ENCODE measurements at places on chromosomes 6 and 20.

GRCh38 chr20:19589787-19590362, 168.2 kb upstream of the RIN2 start:
- DNase-seq: no peak

DNA sequence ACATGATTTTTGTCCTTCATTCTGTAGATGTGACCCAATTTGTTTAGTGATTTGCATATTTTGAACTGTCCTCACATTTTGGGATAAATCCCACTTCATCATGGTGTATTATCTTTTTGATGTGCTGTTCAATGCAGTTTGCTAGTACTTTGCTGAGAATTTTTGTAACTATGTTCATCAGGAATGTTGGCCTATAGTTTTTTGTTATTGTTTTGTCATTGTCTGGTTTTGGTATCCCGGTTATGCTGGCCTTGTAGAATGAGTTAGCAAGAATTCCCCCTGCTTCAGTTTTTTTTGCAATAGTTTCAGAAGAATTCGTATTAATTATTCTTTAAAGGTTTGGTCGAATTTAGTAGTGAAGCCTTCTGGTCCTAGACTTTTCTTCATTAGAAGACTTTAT, 11.9 kb downstream of the KIF25 start:
- DNase-seq: no peak

DNA sequence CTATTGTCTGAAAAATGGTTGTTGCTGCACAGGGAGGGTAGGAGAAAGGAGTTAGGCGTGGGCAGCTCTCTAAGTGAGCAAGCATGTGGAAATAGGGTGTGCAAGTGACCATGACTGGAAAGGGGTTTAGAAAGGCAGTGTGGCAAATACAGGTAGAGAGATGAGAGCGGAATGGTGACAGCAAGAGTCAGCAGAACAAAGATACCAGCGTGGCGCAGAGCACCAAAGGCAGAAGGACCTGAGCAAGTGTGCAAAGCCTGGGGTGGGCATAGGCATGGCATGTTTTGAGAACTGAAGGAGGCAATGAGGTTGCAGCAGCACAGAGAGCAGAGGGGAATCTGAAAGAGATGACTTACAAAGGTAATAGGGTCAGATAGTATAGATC, 17.0 kb downstream of the RNF217 start:
- no peak for DNase-seq

DNA sequence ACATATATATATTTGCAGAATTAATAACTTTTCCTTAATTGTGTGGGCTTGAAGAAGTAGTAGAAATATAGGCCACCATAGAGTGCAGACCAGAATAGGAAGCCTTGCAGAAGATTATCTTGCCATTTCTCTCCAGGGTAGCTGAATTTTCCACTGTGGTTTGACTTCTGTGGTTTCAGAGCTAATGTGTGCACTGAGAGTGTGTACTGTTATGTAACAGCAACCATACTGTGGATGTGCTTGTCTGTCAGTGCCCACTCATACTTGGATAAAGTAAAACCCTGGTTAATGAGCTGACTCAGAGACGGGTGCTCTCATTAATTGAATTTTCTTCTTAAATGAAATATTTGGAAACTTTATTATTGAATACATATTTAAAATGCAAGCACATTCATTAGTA, 57.2 kb downstream of the CEP43 start:
- DNase-seq: no peak

GRCh38 chr20:33843050-33843449, 31.9 kb downstream of the CHMP4B start:
- DNase-seq: no peak

DNA sequence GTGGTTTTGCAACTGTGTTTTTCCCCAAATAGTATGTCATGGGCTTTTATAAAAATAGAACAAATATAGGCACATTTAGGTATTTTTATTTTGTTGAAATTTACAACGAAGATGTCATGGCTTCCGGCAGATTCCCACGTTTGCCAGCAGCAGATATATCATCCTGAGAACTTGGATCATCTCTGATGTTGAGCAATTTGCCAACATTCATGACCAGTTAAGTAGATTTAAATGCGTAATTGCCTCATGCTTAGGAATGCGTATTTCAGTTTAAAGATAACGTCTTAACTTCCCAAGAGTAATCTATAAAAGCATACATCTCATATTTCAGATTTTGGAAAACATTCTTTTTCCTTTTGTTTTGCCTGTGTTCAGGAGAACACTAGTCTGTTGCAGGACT, 457.8 kb downstream of the QKI start:
- DNase-seq: no peak

DNA sequence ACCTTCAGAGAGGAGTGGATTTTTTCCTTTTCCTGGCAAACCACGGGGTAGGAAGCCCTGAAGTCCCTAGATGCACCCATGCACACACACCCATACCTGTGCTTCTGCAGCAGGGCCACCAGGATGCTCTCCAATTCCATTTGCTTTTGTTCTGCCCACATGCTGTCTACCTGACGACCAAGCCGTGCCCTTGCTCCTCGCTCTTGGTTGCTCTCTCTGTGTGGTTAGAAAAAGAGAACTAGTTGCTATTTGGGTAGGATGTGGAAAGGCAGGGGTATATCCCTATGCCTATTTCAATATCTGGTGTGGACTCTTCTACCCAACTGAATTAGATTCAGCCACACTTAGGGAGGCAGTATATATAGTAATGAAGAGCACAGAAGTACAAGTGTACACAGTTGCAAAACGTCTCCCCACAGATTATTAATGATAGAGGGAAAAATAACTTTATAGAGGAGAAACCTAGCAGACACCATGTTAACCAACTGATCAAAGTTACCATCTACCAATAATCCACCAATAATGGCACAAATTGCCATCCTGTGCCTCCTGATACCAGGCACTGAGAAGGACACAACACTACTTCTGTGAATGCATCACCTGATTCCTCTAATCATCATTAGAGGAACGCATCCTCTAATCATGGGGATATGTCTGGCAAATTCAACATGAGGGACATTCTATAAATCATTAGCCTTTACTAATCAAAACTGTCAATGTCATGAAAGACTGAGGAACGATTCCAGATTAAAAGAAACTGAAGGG, 7.3 kb downstream of the GHRH start:
- DNase-seq: no peak

GRCh38 chr6:18062733-18063132, 59.7 kb downstream of the NHLRC1 start:
- no peak for DNase-seq

DNA sequence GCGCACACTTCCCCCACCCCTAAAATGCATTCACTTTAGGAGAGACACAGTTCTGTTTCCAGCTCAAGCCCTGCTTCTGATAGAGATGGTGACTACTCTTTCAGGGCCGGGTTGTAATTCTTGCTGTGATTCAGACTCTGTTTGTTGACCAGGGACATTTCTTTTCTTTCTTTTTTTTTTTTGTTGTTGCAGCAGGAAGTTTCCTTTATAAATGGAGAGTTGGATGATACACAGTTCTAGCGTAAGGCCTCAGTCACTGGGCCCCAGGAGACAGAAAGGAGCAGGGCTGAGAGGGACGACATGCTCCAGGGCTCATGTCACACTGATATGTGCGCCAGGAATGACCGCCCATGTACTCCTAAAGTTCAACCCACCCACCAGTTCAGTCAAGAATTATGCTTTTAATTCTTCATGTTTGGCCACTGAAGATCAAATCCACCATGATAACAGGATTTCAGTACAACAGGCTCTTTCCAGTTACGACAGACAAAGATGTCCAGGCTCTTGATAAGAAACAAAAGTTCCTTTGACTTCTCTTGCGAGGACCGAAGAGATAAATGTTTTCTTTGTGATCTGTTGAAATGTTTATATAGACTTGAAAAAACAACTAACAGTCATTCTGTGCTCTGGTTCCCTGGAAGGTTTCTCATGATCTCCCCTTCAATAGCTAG, 142.5 kb downstream of the CD164 start:
- no peak for DNase-seq

- DNase-seq: no peak
Observed at GRCh38 chr6:170378502-170378901, 71.9 kb downstream of the FAM120B start.

- DNase-seq: no peak
Observed at GRCh38 chr6:113449051-113449450, 408.1 kb upstream of the MARCKS start.

- DNase-seq: peak; percentile 37
Observed at GRCh38 chr20:3749689-3750531, 17.4 kb downstream of the HSPA12B start.

DNA sequence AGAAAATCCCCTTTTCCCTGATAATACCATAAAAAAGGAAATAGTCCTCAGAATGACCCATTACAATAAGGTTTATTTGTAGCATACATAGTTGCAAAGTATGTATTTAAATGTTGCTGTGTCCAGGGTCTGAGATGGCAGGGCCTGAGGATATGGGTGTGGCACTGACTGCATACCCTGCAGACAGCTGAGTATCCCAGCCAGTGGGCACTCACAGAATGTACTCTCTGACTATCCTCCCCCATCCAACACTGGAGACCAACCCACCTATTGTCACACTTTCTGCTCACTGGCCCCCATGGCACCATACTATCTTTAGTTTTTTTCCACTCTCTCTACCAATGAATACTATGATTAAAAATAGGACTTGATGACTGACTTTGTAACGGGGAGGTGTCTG, 215.8 kb upstream of the FOXA2 start:
- DNase-seq: no peak

- DNase-seq: peak; percentile 66
Observed at GRCh38 chr20:59145924-59146779, 17.5 kb upstream of the ZNF831 start.

- DNase-seq: no peak
Observed at GRCh38 chr20:54692168-54692887, 216.9 kb downstream of the DOK5 start.

- DNase-seq: no peak
Observed at GRCh38 chr6:138988469-138988834, 399 bp upstream of the REPS1 start.

DNA sequence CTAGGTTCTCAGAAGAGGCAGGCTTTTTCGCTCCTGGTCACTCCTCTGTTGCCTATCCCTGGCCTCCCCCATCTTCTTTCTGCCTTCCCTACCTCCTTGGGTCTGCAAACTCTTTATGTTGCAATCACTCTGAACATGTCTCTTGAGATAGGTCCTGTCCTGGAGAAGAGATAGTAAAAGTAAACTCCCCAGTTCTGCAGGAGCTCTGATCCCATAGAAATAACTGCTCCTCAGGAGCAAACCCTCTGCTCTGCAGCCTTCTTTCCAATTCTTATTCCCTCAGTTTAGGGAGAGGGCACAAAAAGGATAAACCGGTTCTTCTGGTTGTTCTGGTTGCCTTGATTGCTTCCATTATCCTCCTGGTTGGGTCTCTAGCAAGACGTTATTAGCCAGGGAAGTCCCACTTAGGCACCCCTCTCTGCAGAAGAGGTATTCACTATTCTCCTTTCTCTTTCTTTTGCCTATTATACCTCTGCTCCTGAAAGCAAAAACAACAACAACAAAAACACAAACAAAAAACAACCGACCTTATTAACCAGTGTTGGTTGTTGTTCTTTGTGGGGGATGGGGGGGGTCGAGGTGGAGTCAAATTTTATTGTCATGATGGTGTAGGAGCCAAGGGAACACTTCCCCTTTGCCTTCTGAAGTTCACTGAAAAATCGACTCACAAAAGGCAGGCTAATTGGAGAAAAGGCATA, 973 bp downstream of the TRIM38 start:
- DNase-seq: no peak

DNA sequence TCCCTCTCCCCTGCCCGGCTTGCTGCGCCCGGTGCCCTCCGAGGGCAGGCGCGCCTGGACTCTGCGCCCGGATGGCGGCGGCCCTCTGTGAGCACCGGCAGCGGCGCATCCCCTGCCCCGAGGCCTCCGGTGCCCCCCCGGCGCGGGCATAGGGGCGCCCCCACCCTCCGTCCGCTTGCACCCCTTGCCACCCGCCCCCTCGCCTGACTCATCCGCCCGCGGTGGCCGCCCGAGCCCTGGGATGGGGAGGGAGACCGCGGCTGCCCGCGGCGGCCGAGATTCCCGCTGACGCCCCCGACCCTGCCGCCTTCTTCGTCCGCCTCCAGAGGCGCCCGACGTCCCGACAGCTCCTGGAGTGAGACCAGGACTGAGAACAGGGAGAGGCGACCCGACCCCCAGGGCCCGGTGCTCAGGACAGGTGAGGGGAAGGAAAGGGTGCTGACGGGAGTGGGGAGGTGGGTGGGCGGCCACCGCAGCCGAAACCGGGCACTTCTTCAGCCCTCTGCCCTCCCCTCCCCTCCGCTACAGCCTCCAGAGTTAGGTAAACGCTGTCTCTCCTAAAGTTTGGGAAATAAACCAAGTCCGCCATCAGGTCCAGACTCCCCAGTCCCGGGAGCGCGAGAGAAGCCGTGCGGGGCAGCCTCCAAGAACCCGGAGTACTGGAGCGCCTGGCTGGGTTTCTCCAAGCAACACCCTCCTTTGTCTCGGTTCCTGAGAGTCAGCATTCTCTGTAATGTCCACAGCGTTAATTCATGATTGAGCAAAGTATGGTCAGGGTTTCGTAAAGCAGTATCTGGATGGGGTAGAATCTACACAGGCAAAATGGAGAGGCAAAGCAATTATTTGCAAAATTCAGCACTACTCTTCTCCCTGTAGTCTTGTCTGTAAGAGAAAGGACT, 539 bp downstream of the TMEM200A start:
- DNase-seq: peak; percentile 28

GRCh38 chr6:34791701-34792604, at the start of gene BLTP3A:
Gene BLTP3A (plus strand): TSS chr6:34792083. CDS start chr6:34792251, 168 bp downstream.
- DNase-seq: peak; percentile 71

GRCh38 chr6:16564436-16564835, 196.8 kb downstream of the ATXN1 start:
- DNase-seq: no peak

DNA sequence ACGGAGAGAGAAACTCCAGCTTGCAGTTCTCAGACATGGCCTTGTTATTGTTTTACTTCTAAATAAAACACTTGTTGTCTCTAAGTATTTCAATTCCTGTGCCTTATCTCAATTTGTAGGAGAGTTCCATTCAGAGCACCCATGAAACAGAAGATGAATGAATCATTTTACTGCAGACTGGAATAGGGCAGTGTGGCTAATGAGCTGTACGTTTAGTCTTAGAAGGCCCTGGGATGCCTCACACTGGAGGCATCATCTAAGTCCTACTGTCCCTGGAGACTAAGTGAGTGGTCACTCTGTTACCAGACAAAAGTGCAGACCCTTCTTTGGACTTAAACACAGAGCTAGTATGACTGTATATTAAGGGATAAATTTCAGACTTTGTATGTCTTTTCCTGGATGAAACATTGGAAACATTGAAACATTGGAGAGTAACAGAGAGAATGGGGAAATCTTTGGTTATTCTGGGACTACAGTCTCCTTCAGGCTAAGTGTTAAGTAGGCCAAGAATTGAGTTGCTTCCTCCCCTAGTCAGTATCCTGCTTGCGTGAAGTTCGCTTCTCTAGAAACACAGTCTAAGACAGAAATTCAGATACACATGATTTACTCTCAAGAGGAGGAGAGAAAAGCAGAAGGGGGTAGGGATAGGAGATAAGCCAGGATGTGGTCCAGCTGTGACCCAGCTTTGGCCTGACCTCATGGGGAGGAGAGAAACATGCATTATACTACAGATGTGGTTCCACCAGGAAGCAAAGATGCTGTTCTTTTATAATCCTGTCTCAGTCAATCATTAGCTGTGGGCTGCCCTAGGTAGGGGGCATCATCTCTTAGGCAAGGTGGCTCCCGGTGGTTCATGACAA, 167.4 kb upstream of the BMP2 start:
- no peak for DNase-seq

GRCh38 chr6:87897663-87898062, 150.0 kb upstream of the SPACA1 start:
- DNase-seq: no peak

- DNase-seq: no peak
Observed at GRCh38 chr6:137224799-137225198, 5.6 kb upstream of the IFNGR1 start.

- DNase-seq: no peak
Observed at GRCh38 chr6:162708971-162709370, 18.6 kb downstream of the PRKN start.

- DNase-seq: no peak
Observed at GRCh38 chr20:43584448-43585136, 6.1 kb upstream of the IFT52 start.
